ENCODE measurements at places on chromosomes 6 and 20.
A peak's percentile ranks its signal among the peaks of the same experiment; 100 is the strongest.

DNA sequence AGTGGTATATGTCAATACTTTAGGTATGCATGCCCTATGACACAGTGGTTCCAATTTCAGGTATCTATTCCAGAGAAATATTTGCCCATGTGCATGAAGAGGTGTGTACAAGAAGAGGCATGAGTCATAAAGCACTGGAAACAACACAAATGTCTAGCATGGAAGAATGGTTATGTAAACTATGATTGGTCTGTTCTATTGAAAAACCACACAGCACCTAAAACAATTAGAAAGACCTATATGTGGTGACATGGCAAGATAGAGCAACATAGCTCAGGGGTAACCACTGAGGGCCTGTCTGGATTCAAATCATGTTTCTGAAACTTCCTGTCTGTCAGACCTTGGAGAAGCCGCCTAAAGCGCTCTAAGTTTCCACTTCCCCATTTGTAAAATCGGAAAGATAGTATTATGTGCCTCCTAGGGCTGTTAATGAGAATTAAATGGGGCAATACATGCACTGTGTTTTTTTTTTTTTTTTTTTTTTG is 76.0 kb upstream of the SHLD1 start:
- no peak for DNase-seq

DNA sequence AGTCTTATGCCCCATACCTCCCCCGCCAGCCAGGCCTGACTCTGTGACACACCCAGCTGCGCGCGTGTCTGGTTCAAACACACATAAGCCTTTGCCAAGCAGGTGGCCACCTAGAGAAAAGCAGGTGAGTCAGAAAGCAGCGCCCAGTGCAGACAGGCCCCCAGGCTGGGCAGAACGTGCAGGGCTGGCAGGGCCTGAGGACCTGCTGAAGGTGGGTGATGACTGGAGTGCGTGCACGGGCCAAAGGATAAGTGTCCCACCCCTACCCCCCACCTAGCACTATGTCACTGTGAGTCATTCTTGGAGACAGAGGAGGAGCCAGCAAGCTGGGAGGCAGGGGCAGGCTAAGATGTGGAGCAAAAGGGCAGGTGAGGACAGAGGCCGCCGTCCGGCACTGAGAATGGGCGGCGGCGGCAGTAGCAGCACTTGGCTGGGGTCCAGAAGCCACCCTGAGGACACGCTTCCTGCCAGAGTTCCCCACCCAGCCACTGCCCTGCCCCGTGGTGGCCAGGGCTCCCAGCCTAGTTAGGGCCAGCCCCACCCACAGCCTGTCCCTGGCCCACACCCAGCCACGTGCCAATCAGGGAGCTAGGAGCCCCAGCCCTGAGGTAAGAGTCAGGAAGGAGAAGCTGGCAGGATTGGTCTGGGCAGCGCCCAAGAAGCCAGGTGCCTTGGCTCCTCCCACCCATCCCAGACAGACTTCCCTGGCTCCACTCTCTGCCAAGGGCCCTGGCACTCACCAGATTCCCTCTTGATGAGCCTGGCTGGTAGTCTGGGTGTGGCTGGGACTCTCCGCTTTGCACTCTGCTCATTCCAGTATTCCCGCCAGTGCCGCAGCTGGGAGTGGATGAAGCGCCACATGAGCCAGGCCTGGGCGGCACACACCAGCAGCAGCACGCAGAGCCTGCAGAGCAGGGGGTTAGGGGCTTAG is 72.7 kb downstream of the TRAM2 start:
- DNase-seq: peak; percentile 98

DNA sequence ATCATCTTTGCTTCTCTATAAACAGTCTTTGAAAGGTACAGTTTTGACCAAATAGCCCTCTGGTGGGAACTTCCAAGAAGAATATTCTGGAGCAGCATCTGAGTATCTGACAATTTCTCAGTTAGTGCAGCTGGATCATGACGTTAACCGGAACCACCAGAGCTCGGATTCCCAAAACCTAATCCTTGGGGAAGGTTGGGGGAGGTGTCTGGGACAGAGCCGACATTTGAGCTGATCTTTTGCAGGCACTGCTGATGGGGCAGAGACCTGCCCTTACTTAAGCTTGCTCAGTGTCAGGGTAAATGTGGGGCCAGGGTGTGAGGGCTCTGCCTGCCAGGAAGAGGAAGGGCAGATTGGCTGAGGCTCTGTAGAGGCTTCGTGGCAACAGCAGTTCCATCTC is 416.6 kb downstream of the DHX35 start:
- no peak for DNase-seq

DNA sequence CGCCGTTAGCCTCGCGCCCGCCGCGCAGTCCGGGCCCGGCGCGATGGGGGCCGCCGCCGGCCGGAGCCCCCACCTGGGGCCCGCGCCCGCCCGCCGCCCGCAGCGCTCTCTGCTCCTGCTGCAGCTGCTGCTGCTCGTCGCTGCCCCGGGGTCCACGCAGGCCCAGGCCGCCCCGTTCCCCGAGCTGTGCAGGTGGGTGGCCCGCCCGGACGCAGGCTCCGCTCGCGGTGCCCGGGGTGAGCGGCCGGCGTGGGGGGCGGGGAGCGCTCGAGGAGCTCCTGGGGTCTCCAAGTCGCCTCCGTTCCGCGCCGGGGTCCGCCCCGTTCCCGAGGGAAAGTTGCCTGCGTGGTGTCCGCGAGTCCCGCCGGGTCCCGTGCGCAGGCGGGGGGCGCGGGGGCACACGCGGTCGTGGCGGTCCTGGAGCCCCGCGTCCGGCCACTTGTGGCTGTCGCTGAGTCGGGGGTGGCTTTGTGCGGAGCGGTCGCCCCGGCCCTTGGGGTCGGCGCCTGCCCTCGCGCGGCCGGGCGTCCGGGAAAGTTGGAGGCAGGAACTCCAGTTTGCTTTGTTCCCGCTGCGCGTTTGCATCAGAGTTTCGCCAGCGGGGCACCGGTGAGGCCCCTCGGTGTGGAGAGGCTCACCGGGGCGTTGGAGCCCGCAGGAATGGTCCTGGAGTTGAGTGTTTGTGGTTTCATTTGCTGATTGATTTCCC is 476 bp downstream of the IGF2R start:
- DNase-seq: no peak

DNA sequence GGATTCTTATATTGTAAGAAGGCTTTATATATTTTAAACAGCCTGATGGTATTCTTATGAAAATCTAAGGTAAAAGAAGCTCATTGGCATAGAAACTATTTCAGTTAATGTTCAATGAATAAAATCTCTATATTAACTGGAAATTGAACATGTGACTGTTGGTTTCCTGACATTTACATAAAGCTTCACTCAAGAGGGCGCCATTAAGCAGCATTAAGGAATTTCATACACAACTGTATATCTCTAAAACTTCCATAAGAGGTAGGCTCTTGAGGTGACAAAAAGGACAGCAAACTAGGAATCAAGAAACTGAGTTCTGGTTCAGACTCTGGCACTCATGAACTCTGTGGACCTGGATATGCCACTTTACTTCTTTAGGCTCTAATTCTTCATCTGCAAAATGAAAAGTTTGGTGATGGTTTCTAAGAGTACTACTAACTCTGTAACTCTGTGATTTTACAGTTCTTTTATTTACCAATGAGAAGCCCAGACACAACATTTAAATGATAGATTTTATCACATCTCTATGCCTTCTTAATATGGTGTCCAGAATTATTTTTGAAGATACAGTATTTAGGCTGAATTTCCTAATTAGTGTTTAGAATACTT is 147.5 kb downstream of the FLRT3 start:
- DNase-seq: peak; percentile 38

DNA sequence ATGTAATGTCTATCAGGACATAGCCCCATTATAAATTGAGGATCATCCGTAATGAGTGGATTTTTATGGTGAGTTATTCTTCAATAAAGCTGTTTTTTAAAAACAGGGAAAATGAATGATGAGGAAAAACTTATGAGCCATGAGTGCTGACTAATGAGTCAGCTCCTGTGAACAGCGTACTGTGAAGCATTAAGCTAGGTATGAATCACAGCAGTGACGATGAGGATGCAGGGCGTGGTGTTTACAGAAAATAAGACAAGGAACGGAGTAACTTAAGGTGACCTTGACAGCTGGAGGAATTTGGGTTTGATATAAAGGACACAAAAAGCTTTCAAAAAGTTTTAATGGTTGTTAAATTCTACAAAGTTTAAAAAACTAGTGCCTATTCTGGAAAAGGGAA is 96.3 kb downstream of the FOXF2 start:
- DNase-seq: no peak

DNA sequence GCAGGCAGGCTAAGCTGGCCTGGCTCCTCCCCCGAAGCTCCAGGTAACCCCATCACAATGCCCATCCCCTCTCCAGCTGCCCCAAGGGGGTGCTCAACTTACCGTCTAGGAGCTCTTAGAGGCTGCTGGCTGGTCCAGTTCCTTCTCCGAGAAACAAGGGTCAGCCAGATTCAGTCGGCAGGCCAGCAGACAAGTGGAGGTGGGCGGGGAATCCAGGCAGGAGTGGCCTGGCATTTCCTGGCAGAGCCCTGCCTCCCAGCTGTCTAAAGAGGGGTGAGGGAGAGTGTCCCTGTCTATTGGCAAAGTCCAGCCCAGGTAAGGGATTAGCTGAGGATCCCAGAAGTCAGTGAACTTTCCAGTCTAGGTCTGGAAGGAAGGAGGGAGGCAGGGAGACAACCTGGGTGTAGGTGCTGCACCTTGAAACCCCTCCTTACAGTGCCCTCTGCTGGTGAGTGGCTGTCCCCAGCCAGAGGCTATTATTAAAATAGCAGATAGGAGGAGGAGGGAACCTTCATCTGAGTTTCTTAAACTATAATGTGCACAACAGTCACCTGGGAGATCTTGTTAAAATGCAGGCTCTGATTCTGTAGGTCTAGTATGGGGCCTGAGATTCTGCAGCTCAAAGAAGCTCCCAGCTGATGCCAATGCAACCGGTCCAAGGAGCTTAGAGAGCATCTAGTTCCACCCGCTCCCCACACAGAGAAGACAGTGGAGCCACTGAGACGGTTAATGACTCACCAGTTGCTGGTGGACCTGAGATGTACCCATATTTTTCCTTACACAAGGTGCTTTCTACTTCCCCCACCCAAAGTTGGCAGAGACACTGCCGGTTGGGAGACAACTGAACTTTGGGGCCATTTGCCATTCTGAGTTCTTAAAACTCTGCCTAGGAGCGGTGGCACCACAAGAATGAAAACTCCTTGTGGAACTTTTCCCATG is at the start of gene UNC5CL:
Gene UNC5CL (minus strand): TSS at position 162 of the 939 bp plus-strand sequence. CDS start 4,147 bp downstream, outside the sequence.
- DNase-seq: peak; percentile 26

- no peak for DNase-seq
Measured at GRCh38 chr6:90938122-90938521, 351.2 kb upstream of the MAP3K7 start.

DNA sequence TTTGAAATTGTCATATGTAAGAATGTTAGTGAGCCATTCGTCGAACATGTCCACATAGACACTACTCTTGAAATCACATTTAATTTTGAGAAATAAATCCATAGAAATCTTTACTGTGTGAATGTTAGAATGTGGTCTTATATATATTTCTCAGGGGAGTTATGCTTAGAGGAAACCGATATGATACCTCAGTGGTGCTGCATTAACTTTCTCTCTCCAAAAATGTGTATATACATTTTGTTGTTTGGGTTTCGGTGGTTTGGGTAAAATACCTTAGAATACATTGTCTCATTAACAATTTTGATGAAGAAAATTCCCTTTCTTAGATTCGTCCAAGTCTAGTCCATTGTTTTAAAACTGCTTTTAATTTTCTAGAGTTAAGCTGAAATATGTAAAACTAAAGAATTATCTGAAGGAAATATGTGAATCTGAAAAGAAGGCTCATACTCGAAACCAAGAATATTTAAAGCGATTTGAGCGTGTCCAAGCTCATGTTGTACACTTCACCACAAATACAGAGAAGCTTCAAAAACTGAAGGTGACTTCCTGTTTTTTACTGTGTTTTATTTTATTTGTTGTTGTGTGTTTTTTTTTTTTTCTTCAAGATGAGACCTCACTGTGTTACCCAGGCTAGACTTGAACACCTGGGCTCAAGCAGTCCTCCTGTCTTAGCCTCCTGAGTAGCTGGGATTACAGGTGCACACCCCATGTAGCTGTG is 10.3 kb downstream of the KIZ start:
- DNase-seq: no peak

DNA sequence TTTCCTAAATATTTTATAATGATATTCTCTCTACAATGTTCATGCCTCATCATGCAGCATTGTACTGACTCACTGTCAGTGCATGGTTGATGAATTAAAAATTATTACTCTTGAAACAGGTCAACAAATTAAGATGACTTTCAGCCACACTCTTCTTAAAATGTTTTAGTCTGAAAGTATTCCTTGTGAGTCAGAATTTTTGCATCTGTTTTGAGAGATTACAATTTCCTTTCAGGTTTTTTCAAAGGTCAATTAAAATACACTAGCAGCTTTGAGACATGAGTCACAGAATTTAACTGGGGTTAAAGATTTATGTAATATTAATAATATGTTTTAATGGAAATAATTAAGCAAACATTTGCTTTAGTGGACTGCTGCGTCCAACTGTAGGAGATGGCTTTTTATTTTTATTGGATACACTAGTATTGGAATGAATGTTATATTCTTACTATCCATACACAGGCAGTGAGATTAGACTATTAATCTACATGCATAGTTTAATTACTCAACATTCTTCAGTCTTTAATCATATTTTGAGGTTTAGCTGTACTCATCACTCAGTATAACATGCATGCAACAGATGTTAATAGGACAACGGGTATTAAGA is 9.7 kb downstream of the COL12A1 start:
- DNase-seq: no peak

- no peak for DNase-seq
Measured at GRCh38 chr6:40437631-40438030, 149.5 kb downstream of the LRFN2 start.

DNA sequence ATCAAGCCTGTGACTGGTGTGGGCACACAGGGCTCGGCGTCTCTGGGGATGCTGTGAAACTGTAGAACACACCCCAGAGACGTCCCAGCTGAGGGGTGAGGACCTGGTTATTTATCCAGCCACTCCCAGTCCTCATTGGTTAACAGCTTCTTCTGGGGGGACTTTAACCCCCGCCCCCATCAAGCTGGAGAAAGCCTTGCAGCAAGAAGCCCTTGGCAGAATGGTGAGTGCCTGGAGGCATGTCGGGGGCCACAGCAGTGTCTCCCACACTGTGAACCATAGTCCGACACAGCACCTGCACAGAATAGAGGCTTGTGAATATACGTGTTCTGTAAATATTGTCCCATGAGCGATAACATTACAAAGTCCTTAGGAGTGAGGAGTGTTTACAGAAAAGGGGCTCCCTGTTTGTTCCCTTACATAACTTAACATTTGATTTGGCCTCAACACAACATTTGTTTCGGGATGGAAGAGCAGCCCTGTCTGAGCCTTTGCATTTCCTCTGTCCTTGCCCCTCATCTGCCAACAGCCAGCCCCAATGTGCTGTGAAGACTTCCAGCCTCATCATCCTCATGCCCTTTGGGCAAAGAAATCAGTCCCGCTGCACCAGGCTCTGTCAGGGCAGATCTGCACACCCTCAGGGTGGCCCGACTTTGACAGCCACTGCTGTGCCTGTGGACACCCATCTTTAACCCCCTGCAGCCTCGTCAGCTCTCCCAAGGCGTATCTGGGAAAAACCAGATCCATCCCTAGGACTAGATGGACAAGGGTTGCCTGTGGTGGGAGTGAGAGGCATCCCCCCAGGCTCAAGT is 2.2 kb upstream of the RRBP1 start:
- DNase-seq: no peak

- no peak for DNase-seq
Measured at GRCh38 chr6:118959903-118960302, 24.9 kb upstream of the MCM9 start.

Measured in COR-L47 (cell line).